ENCODE measurements at places on chromosomes 4 and X.

DNA sequence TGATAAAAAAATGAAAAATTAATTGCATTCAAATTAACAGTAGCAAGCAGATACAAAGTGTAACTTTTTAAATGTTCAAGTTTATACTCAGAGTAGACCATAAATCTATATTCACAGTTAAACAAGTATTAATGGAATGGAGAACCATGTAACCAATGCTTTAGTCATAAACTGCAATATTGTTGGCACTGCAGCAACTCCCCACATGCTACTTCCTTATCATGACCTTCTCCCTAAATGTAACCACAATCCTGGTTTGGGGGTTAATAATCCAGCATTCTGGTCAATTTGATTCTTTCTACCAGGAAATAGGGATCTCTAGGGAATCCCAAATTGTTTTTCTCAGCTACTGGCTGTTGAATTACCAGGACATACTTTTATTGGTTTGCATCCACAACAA is 223.9 kb upstream of the DCAF8L1 start:
- no peak for DNase-seq

DNA sequence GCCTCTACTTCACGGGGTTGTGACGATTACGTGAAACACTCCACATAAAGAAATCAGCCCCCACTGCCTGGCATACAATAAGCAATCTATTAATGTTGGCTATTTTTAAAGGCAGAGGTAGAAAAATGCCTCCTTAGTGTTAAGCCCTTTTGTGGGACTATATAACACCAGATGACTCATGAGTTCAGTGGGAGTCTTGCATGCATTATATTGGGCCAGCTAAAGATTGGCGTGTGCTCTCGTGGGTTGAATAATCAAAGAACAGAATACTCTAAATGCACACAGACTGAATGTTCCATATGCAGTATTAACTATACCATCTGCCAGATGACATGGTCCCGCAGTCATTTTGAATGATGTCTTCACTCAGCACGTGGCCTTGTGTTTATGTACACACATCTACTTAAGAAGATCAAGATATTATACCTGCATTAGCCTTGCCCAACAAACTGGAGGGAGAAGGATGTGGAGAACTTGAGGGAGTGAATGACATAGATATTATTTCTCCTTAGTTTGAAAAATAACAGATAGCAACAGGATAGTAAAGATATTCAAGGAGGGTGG is 85.0 kb upstream of the MYOZ2 start:
- no peak for DNase-seq

- DNase-seq, result no peak
Observed at GRCh38 chrX:111352424-111352823, 59.6 kb downstream of the DCX start.

GRCh38 chr4:75752637-75753036 is 28.3 kb downstream of the USO1 start:
- no peak for DNase-seq

GRCh38 chr4:3759236-3759635 is 6.9 kb upstream of the ADRA2C start:
- DNase-seq, result no peak
